Cortex of kidney (tissue), 1 donor: ENCODE measurements at places on chromosomes 6 and 20.

- DNase-seq: no peak
Measured at GRCh38 chr20:40591119-40591518, 97.9 kb downstream of the MAFB start.

DNA sequence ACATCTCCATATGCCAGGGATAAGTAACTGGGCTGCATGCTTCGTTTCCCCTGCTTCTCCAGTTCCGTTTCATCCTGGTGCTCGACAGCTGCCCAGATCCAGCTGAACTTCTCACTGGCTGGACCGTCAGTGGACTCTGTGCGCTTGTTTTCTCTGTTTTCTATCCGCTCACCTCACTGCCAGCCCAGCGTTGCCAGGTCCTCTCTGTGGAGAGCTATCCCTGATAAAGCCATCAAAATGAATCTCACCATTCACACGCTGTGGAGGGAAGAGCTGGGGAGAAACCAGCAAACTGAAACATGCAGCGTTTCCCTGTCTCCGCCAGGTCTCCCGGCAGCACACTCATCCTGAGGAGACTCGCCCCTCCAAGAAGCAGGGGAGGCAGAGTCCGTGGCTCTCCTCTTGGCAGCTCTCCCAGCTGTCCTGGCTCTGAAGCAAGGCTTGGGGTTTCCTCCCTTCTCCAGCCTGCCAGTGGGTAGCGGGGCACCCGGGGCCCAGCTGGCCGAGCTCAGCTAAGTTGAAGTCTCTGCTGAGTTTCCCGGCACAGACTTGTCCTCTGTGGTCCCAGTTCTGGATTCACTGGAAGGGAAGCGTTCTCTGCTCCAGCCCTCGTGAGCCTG, 160.9 kb downstream of the DTNBP1 start:
- DNase-seq: no peak

DNA sequence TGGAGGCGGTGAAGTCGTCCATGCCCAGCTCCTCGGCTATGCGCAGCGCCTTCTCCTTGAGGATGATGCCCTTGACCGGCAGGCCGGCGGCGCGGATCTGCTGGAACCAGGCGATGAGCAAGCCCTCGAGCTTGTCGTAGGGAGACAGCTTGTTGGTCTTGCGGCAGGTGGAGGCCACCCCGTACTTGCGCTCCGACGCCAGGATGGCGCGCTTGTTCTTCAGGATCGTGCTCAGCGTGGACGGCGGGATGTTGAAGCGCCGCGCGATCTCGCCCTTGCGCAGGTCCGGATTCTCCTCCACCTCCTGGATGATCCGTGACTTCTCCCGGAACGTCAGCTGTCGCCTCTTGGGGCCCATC, 435 bp downstream of the CENPB start:
- DNase-seq: no peak

DNA sequence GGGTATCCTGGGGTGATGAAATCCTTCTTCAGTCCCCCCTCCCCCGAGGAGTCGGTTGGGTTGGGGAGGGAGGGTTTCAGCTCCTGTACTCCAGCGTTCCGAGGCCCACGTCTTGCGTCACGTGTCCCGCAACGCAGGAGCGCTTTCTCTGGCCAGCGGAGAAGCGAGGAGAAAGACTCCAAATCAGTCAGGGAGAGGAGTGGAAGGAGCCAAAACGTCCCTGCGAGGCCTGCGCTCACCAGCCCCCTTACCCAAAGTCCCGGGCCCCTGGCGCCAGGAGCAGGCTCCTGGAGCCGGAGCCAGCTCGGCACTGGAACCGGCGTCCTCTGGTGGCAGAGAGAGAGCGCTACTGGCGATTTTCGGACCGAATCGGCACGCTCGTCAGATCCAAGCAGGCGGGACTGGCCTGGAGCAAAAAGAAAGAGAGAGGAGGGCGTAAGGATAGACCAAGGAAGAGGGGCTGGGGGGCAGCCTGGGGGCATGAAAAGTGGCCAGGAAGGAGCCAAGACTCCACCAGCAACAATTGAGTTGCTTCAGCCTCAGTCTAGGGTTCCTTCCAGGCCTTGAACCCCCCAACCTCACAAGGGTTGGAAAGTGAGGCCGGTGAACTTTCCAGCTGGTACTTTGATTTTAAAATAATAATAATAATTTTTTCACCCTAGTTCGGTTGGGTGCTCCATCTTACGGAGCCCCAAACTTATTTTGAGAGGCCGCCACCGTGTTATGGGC, at the start of gene GNAS:
TSS of gene GNAS (plus strand) at position 174 of the 729 bp plus-strand sequence.
- no peak for DNase-seq
